ENCODE measurements at places on chromosomes 12 and 14.

DNA sequence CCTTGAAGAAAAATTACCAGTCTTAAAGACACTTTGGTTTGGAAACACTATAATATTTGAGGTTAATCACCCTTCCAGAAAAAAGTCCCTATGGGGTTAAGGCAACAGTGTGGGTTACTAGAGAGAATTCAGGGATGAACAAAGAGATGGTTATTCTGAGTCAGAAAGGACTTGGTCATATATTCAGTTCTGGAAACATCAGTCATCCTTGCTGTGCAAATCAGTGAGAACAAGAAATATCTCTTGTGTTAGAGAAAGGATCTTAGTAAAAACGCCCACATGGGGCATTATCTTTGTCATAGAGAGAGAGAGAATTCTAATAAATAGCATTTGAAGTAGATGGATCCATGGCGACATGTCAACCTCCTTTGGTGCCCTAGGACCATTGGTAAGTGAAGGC, 59.4 kb upstream of the E2F7 start:
- DNase-seq = no peak

DNA sequence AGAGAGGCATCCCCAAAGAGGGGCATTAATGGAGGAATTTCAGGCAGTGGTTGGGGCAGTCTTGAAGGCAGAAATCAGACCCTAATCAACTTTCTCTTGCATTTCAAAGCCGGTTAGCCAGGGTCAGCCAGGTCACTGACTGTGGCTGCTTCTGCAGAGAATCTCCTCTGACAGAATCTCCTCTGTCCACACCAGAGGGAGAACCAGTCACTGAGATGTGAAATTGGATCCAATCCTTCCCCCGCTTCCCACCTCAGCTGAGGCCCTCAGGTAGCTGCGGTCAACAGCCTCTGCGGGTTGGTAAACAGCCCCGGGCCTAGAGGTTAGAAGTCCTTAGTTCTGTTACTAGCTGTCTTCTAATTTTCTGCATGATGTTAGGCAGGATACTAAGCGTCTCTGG, 39.8 kb upstream of the NUAK1 start:
- no peak for DNase-seq

DNA sequence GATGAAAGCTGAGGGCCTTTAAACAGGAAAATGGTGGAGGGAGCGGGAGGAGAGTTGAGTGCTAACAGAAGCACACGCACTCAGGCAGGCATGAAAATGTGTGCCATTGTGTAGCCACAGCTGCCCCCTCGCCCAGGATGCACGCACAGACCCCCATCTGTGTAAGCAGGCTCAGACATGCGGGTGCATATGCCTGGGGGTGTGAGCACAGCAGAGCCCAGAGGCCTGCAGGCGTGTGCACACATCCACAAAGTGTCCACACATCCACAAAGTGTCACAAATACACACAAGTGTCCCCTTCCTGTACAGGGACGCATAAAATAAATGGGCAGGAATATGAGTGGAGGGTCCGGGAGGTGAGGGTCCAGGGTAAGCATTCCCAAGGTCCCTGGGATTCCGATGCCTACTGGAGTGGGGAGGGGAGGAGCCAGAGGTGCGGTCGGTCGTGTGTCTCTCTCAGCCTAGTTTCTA, 805 bp upstream of the KRT7 start:
- DNase-seq = no peak

GRCh38 chr12:95548056-95548538, 3.2 kb downstream of the USP44 start:
- DNase-seq = peak; percentile 15

GRCh38 chr12:87575906-87576305, 453.3 kb downstream of the C12orf50 start:
- no peak for DNase-seq

GRCh38 chr12:14664434-14665023, 31.9 kb downstream of the GUCY2C start:
- DNase-seq = peak; percentile 6

- DNase-seq = no peak
Observed at GRCh38 chr12:96258104-96258961, 64.2 kb downstream of the ELK3 start.

- no peak for DNase-seq
Observed at GRCh38 chr14:90274808-90275457, 18.6 kb downstream of the PSMC1 start.

GRCh38 chr12:25997201-25997963, 38.9 kb downstream of the RASSF8 start:
- no peak for DNase-seq

DNA sequence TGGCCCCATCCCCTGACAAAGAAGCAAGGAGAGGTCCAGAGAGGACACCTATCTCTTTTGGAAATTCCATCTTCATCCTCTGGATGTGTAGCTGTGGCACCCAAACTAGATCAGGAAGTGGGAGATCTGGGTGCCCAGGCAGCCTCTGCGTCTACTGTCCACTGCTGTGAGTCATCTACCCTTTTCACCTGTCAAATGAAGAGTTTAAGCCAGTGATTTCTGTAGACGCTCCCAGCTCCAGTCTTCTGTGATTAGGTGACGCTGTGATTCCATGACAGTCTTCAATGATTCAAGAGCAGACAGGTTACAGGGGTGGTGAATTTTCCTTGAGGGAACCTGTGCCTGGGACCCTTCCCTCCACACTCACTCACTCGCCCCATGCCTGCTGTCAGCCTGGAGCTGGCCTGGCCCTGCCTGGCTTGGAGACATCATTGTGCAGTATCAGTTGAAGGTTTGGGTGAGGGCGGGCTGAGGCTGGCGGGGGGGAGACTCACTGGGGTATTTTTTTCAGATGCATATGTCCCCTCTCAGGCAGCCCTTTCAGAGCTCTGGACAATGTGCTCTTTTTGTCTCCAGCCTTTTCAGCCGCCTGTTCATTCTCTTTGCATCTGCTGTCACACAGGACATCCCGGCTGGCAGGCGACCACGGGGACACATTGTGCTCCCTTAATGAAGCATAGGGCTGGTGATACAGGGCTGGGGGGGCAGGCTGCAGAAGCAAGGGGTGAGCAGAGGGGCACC, 56.8 kb upstream of the PARP11 start:
- no peak for DNase-seq

DNA sequence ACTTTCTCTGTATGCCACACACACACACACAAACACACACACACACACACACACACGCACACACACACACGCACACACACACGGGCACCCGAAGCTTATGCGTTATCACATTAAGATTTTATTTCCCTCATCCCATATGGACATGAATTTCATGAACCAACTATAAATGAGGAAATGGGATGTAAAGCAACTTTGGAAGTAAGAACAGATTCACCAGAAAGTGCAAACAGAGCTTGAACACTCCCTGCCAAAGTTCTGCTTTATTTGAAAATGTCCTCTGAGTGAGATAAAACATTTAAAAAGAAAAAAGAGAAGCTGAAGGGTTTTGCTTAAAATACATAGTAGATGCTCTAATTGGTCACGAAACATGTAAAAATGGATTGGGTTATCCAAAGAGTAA, 90.4 kb upstream of the OTX2 start:
- DNase-seq = no peak

DNA sequence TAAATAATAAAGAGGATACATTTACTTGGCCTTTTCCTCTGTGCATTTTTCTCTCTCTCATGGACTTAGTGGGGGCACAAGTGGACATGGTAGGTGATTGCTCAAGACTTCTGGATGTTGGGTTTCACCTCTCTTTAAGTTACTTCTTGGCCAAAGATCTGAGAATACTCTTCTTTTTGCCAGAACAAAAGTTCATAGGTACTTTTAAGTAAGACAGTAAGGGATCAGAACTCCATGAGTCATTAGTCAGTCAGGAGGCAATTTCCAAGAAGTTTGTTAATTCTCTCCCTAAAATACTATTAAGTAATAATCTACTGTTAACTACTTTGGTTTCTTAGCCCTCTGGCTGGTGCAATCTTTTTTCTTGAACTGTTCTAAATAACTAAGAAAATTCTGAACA, 84.2 kb downstream of the GRIP1 start:
- DNase-seq = no peak

DNA sequence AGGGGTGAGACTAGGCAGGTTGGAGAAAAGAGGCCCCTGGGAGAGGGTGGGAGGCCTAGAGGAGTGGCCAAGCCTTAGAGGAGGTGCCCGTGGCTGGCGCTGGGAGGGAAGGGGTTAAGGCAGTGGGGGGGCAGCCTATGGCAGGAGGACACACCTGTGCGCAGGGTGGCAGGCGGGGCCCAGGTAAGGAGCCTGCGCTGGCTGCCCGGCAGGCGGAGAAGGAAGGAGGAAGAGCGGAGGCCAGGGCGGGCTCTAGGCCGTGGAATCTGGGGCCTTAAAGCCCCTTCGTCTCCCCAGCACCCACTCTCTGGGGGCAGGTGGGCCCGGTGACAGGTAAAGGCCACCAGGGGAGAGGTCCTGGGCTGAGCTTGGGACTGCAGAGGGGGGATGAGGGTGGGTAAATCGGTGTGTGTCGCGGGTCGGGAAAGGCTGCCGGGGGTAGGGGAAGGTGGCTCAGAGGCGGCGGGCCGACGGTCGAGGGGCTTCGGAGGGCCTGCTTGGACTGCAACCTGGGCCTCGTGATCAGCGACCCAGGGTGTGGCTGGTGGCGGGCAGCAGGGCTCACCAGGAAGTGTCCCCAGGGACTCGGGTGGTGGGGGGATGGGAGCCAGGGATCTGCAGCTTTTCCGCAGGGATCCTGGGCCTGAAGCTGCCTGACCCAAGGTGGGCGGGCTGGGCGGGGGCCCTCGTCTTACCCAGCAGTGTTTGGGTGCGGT, 7.3 kb downstream of the PHB2 start:
- no peak for DNase-seq

DNA sequence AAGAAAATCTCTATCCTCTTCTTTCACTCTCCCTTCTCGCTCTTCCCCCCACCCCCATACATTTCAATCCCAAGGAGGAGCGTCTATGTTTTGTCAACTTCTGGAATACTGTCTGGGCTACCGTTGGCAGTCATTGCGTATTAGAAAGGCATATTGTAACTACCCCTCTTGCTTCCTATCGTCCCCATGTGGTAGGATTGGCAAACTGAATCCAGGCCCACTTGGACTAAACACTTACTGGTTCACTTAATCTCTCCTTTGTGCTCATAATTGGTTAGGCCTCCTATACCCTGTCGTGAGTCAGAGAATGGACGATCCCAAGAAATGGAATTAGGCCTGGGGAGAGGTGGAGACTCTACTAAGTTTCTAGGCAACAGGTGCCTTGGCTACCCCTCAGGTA, 68.8 kb upstream of the SLC8A3 start:
- no peak for DNase-seq

- DNase-seq = no peak
Observed at GRCh38 chr12:76080729-76081415, 3.6 kb downstream of the NAP1L1 start.

- no peak for DNase-seq
Observed at GRCh38 chr12:3744229-3744901, 8.5 kb downstream of the CRACR2A start.

GRCh38 chr12:106113446-106113823, 25.3 kb downstream of the NUAK1 start:
- no peak for DNase-seq

DNA sequence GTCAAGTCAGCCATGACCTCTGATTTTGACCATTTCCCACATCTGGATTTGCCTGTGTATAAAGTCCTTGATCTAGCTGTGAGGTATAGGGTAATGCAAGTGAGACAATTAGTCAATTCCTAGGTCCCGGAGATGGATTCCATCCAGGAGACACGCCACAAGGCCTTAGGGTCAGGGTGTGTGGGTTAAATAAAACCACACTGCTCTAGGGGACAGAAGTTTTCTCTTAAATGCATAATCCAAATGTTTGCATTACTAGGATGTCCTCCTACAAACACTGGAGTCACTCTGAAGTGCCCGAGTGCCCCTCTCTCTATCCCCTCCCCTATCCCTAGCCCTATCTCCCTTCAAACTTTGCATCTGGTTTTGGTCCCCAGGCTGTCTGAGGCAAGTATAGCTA, 26.8 kb downstream of the LRIG3 start:
- DNase-seq = no peak

DNA sequence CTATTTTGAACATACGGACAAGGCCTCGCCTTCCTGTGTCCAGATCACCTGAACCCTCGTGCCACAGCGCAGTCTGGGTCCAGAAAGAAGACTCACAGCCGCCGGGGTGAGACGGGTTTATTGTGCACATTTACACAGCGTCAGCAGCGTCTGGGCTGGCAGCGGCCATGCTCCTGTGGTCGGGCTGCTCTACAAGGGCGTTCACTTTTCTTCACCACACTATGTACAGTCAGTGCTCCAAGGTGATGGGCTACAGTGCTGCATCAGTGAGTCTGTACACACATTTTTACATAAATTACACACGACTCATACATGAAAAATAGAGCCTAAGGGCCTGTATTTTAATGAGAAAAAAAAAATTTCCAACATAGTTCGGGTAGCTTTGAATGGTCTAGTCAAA, 18.0 kb downstream of the ZFYVE21 start:
- DNase-seq = no peak

DNA sequence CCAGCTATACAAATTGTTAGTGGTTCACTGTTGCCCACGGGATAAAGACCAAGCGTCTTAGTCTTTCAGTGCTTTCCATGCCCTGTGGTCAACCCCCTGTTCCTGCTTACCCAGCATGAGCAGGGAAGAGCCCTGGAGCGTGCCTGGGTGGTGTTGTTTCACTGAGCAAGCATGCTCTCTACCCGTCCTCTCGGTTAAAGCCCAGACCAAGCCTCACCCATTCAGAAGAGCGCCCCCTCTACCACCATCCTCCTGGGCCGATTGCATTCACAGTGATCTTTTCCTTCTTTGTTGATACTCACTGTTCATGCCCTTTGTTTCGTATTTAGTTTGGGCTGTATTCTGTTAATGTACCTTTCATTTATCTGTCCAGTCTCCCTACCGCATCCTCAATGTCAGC, 25.1 kb downstream of the DYRK4 start:
- no peak for DNase-seq

DNA sequence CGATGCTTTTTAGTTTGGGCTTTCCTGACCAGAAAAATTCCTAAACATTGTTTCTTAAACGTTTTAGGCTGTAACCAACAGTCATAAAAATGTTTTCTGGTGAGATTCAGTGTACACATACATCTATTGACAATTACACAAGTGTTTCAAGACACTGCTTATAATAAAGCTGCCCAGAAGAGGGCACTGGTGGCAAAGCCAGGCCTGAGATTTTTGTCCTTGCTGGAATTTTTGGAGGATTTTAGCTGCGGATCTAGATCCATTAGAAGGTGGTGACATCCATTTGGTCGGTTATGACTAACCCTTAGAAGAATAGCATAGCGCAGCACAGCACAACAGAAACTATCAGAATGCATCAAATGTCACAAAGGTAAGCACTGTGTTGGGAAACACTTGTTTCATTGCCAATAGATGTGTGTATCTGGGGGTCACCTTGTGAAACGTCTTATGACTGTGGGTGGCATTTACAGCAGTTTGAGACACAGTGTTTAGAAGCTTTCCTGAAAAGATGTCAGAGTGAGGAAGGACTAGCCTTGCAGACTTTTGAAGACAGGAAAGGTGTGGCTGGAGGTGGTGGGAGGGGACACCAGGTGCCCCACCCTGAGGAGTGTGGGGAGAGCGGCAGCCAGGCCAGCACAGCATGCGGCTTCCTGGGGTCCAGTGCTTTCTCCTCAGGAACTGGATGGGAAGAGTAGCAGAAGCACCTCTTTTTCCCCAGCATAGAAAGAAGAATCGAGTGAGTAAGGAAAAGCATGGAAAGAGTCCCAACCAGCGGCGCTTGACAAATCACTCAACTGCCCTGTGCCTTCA, 54.7 kb upstream of the FKBP4 start:
- no peak for DNase-seq

- peak; percentile 35 for DNase-seq
Observed at GRCh38 chr12:91877456-91878235, 268.0 kb downstream of the BTG1 start.

- no peak for DNase-seq
Observed at GRCh38 chr14:62736048-62737043, 308.9 kb downstream of the KCNH5 start.
